ENCODE measurements at places on chromosomes 5 and 9. TPM values are rescaled to one million over a fixed set of nuclear protein-coding genes. Genes with fewer than 3 reads are reported as not detected.

Gene SPINK13
- not detected for total RNA-seq

Gene DNAJA1
- total RNA-seq: 130 TPM

DNA sequence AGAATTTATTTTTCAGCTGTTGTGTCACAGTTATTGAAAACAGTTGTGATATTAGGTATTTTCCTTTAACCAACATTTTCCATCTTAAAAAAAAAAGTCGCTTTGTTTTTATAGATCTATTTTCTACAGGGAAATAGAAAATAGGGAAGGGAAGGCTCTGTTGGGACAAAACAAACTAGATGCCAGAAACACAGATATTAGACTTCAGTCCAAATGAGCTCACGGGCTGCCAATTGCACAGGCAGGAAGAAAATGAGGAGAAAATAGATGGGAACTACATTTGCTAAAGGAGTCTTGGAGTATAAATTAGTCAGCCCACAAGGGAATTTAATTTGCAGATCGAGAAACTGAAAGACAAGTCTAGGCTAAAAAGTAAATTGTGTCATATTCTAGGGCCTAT is 21.4 kb upstream of the ISOC1 start:
- no peaks in the 10 kb centered on the region for H3K36me3 ChIP-seq
- H3K27ac ChIP-seq: no peak overlapping the region
- no peaks in the 10 kb centered on the region for H3K27me3 ChIP-seq

Gene CCDC183
- 0.43 TPM for total RNA-seq

DNA sequence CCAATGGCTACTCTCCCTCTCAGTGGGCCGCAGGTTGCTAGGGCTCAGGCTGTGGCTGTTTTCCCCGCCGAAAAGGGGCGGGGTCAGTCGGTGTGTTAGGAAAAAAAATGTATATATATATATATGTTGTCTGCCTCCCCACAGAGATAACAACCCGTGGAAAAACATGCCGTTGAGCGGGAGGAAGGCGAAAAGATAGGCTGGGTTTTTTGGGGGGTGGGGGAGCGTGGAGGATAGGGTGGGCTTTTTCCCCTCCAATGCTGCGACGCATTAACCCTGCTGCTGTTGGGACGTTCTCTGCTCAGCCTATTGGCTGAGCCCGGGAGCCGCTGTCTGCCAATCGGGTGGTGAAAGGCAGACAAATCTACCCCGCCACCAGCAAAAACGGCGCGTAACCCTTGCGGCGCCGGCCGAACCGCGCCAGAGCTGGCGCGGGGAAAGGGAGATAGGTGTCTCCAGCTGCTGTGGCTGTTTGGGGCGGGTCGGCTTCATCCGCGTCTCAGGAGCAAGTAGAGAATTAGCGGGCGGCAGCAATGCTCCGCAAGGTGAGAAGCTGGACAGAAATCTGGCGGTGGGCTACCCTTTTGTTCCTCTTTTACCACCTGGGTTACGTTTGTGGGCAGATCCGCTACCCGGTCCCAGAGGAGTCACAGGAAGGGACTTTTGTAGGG is at the start of gene PCDHGC4:
PCDHGC4 (plus strand) TSS at position 390 of the 671 bp plus-strand sequence; CDS start at position 534, 144 bp downstream.
- H3K4me3 ChIP-seq: no peak within 1 kb of the TSS
- DNase-seq: no peak
- H3K27ac ChIP-seq: no peak within 1 kb of the TSS
- H3K36me3 ChIP-seq: no peaks in the 10 kb centered on the region
- no peaks in the 10 kb centered on the region for H3K4me1 ChIP-seq
- H3K27me3 ChIP-seq: no peaks in the 10 kb centered on the region

GRCh38 chr5:79020861-79021561 is 35.9 kb upstream of the ARSB start:
- no peaks in the 10 kb centered on the region for H3K27me3 ChIP-seq
- DNase-seq: peak; percentile 65
- peaks cover 24% of the 10 kb centered on the region for H3K4me1 ChIP-seq
- no peak overlapping the region for H3K4me3 ChIP-seq

Gene GHR
- total RNA-seq: 90.7 TPM

Gene WDR38
- total RNA-seq: not detected

DNA sequence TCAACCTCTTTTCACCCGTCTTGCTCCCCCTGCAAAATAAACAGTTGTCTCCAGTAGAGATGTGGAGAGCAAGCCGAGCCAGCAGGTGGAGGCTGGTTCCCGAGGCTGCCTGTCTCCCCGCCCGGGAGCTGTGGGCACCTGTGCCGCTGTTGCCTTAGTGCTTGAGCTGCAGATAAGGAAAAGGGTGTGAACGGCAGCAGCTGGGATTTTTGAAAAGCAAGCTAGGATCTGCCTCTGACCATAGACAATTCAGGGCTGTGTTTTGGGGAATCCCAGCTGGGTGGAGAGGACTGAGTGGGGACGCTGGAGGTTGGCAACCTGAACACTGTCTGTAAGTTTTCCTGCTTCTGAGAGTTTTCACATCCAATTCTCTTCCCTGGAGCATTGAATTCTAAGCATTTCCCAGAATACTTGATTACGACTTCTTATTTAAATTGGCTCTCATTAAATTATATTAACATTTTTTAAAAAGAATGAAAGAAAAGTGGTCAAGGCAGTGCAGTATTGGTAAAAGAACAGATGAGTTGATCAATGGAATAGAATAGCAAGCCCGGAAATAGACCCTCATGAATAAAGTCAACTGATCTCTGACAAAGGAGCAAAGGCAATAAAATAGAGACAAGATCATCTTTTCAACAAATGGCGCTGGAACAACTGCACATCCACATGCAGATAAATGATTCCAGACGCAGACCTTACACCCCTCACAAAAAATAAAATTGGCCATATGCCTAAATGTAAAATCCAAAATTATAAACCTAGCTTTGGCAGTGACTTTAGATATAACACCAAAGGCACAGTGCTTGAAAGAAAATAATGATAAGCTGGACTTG is 9.7 kb downstream of the WNK2 start:
- H3K36me3 ChIP-seq: no peaks in the 10 kb centered on the region
- no peaks in the 10 kb centered on the region for H3K4me1 ChIP-seq
- peak; percentile 37 for DNase-seq
- no peaks in the 10 kb centered on the region for H3K27me3 ChIP-seq
- no peak overlapping the region for H3K4me3 ChIP-seq
- H3K27ac ChIP-seq: no peak overlapping the region

GRCh38 chr9:111258875-111259271 is 71.2 kb downstream of the OR2K2 start:
- no peaks in the 10 kb centered on the region for H3K36me3 ChIP-seq
- no peaks in the 10 kb centered on the region for H3K27me3 ChIP-seq
- no peaks in the 10 kb centered on the region for H3K4me1 ChIP-seq
- H3K27ac ChIP-seq: no peak overlapping the region
- no peak for DNase-seq

Gene C9orf50
- total RNA-seq: not detected

DNA sequence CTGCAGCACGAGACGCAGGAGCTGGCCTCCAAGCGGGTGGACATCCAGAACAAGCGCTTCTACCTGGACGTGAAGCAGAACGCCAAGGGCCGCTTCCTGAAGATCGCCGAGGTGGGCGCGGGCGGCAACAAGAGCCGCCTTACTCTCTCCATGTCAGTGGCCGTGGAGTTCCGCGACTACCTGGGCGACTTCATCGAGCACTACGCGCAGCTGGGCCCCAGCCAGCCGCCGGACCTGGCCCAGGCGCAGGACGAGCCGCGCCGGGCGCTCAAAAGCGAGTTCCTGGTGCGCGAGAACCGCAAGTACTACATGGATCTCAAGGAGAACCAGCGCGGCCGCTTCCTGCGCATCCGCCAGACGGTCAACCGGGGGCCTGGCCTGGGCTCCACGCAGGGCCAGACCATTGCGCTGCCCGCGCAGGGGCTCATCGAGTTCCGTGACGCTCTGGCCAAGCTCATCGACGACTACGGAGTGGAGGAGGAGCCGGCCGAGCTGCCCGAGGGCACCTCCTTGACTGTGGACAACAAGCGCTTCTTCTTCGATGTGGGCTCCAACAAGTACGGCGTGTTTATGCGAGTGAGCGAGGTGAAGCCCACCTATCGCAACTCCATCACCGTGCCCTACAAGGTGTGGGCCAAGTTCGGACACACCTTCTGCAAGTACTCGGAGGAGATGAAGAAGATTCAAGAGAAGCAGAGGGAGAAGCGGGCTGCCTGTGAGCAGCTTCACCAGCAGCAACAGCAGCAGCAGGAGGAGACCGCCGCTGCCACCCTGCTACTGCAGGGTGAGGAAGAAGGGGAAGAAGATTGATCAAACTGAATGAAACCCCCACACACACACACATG is 654 bp downstream of the PURA start:
- H3K27ac ChIP-seq: peak overlapping the region; percentile 81
- no peaks in the 10 kb centered on the region for H3K36me3 ChIP-seq
- peak; percentile 84 for DNase-seq
- no peaks in the 10 kb centered on the region for H3K27me3 ChIP-seq

GRCh38 chr9:76667521-76667957 is 96.7 kb upstream of the PCA3 start:
- H3K4me1 ChIP-seq: no peaks in the 10 kb centered on the region
- no peak overlapping the region for H3K4me3 ChIP-seq
- no peaks in the 10 kb centered on the region for H3K36me3 ChIP-seq

- H3K27me3 ChIP-seq: no peaks in the 10 kb centered on the region
- no peak overlapping the region for H3K27ac ChIP-seq
- H3K4me3 ChIP-seq: no peak overlapping the region
- no peaks in the 10 kb centered on the region for H3K4me1 ChIP-seq
Measured at GRCh38 chr9:94818178-94818541, 91.7 kb downstream of the AOPEP start.

Gene CTXN3
- not detected for total RNA-seq

GRCh38 chr5:14256756-14257393 is 113.7 kb downstream of the TRIO start:
- no peaks in the 10 kb centered on the region for H3K4me1 ChIP-seq
- H3K4me3 ChIP-seq: no peak overlapping the region

Gene MEF2C
- 6.3 TPM for total RNA-seq

Gene MSMP
- not detected for total RNA-seq

Gene WHRN
- 2.2 TPM for total RNA-seq

- DNase-seq: no peak
- H3K27me3 ChIP-seq: no peaks in the 10 kb centered on the region
- no peaks in the 10 kb centered on the region for H3K4me1 ChIP-seq
- no peak overlapping the region for H3K4me3 ChIP-seq
- H3K36me3 ChIP-seq: no peaks in the 10 kb centered on the region
- H3K27ac ChIP-seq: no peak overlapping the region
Measured at GRCh38 chr5:35835796-35836742, 20.6 kb upstream of the IL7R start.

- no peak for DNase-seq
- no peaks in the 10 kb centered on the region for H3K36me3 ChIP-seq
- H3K4me1 ChIP-seq: no peaks in the 10 kb centered on the region
- no peaks in the 10 kb centered on the region for H3K27me3 ChIP-seq
Measured at GRCh38 chr5:2453781-2454180, 297.7 kb downstream of the IRX2 start.

Gene PCDHA12
- 0.43 TPM for total RNA-seq

DNA sequence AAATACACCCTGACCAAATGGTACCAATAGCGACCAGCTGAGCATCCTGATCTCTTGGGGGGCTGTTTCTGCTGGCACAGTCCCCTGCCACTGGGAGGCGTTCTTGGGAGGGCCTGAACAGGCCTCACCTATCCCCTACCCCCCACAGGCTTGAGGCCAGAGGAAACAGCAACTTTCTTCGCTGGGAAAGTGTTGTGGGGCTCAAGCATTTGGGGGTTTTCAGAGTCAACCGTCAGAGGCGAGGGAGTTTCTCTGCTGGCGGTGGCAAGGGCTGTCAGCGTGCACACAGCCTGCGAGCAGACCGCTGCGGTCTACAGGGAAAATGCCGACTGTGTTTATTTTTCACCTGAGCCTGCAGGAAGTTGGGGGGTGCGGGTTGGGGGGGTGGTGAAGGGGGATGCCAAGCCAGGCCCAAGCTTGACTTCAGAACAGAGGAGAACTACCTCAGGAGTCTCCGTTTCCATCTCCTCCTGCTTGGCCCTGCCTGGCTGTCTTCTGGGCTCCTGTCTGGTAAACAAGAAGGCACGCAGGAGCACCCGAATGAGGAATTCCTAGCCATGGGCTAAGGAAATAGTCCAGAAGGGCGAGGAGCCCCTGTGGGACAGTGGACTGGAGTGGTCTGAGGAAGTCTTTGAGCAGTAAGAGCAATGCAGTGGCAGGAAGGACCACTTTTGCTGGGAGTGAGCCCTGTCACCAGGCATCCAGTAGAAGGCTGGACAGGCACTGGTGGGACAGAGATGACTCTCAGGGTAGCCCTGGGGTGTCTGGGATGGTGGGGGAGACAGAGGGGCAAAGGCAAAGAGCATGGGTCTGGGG is 18.1 kb downstream of the TCF7 start:
- no peaks in the 10 kb centered on the region for H3K27me3 ChIP-seq
- no peak overlapping the region for H3K4me3 ChIP-seq
- peaks cover 4% of the 10 kb centered on the region for H3K36me3 ChIP-seq
- DNase-seq: peak; percentile 45

GRCh38 chr5:35671541-35672295 is 54.1 kb downstream of the SPEF2 start:
- H3K27me3 ChIP-seq: no peaks in the 10 kb centered on the region
- DNase-seq: no peak
- no peaks in the 10 kb centered on the region for H3K36me3 ChIP-seq
- H3K27ac ChIP-seq: no peak overlapping the region
- no peak overlapping the region for H3K4me3 ChIP-seq

DNA sequence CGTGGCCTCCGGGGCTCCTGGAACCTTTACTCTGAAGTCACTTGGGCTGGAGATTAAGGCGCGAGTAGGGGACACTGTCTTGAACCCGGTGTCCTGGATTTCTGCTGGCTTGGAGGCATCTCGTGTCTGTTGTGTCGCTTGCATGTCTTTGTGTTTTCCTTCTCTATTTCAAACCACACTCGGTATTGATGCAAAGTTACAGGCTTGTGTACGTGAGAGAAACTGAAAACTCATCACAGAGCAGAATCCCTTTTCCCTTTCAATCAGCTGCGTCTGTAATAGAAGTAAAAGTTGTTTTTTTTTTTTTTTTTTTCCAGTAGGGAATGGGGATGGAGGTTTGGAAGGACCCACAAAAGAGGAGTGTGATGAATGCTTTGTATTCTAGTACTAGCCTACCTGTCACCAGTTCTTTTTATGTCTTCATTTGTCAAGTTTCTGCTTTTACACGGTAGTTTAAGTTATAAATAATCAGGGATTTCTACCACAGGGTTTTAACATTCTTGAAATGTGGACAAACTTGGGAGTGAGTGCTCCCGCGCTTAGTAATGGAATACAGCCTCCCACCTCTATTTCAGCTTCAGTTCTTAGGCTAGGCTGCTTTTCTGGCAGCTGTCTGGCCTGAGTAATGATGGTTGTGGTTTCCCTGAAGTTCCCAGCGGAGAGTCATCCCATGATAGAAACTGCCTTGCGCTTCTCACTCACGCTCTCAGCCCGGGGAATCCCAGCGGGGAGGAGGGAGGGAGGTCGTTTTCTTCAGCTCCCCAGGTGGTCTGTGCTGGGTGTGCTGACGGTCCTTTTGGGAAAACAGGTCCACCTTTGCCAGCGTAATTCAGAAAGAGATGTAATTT is 763 bp downstream of the TJP2 start:
- H3K4me1 ChIP-seq: peaks cover 50% of the 10 kb centered on the region
- H3K27ac ChIP-seq: peak overlapping the region; percentile 97
- H3K36me3 ChIP-seq: no peaks in the 10 kb centered on the region
- peak overlapping the region; percentile 71 for H3K4me3 ChIP-seq
- DNase-seq: peak; percentile 55

GRCh38 chr5:148309746-148310145 is 2.5 kb upstream of the SPINK7 start:
- H3K27me3 ChIP-seq: no peaks in the 10 kb centered on the region
- DNase-seq: no peak
- no peaks in the 10 kb centered on the region for H3K36me3 ChIP-seq
- H3K27ac ChIP-seq: no peak overlapping the region
- H3K4me1 ChIP-seq: no peaks in the 10 kb centered on the region

- no peak overlapping the region for H3K4me3 ChIP-seq
- H3K27me3 ChIP-seq: no peaks in the 10 kb centered on the region
- H3K27ac ChIP-seq: no peak overlapping the region
- no peaks in the 10 kb centered on the region for H3K4me1 ChIP-seq
- no peaks in the 10 kb centered on the region for H3K36me3 ChIP-seq
Measured at GRCh38 chr9:104232781-104233341, 138.8 kb downstream of the SMC2 start.
